Stimulated activated CD4-positive, alpha-beta T cell treated with anti-CD3 and anti-CD28 coated beads, Interleukin-4, amount 100 ng/mL, for 1 hour (primary cell): ENCODE measurements at places on chromosomes 16 and 17.

GRCh38 chr16:12868788-12869187 is 32.6 kb upstream of the SHISA9 start:
- DNase-seq, result no peak

DNA sequence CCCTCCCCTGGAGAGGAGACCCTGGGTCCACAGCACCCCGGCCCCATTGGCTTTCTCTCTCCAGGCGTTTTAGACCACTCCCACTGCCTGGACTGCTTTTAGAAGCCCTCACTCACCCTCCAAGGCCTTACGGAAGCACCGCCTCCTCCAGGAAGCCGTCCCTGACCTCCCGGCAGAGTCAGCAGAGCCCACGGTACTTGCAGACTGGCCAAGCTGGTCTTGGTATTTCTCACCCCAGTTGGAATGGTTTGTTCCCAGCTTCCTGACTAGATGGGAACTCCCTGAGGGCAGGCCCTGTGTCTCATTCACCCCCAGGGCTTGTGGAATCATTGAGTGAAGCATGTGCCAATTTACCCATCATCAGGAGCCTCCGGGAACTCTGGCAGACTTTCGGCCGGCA is 9.2 kb downstream of the SCGB1C2 start:
- no peak for DNase-seq

- no peak for DNase-seq
Observed at GRCh38 chr16:781346-782010, 6.7 kb downstream of the RPUSD1 start.

DNA sequence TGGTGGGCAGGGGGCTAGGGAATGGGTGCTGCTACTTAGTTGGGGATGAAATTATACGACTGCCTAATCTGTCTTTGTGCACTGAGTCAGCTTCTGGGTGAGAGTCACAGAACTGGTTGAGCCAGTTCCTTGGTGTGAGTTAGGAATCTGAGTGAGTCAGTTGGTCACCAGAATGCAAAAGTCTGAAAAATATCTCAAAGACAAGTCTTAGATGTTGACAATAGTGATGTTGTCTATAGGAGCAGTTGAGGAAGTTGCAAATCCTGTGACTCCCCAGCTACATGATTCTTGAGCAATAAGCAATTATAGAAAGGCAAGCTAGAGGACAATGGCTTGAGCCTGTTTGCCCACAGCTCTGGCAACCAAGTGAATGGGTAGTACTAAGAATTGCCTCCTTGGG is 399.2 kb downstream of the CNTNAP4 start:
- DNase-seq, result no peak
